ENCODE measurements at places on chromosomes 12 and 14.
A peak's percentile ranks its signal among the peaks of the same experiment; 100 is the strongest.

DNA sequence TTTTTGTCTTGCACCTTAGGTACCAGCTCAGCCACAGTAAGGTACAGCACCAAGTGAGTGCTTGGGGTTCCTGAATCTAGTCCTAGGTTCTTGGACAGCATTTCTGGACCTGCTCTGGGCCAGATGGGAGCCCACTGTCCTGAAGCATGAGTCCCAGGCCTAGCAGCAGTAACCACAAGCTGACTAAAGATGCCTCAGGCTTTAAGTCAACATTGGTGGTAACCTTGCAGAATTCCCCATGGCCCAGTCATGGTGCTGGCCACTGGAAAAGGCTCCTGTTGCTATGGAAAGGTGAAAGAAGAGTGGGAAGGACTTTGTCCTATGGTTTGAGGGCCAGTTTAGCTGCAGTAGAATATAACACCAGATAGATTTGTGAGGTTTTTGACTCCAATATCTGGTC, 86.9 kb upstream of the CLEC14A start:
- DNase-seq, result no peak

DNA sequence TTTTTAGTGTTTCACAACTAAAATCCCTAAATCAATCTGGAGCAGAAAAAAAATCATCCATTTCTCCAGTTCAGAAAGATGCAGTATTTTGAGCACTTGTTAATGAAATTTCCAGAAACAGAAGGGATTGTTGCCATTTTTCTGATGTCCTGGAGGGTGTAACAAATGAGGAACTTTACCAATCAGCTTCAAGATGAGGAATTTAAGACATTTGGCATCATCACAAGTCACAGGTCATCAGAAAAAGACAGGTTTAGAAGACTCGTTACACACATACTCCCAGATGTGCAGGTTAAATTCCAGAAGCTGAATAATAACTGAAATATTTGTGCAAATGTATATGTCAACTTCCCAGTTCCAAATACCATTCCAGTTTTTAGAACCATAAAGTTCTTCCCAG, 482 bp upstream of the PSMC1 start:
- no peak for DNase-seq

GRCh38 chr12:96590970-96591369, 101.6 kb downstream of the CFAP54 start:
- DNase-seq, result no peak

DNA sequence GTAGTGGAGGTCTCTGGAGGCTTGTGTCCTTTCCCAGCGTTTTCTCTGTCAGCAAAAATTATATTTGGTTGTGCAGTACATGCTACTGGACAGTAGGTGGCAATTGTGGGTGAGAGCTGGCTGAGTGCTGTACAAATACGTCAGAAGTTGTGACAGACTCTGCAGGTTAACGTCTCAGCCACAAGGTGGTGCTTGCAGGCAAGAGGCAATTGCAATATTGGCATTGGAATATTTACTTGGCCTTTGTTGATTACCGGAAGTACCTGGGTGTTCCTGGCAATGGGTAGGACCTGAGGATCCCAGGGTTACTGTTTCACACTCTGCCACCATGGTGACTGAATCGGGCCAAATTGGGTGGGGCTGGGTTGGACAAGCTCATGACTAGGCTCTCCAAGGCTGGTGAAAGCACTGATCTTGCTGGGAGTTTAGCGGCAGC, 333.9 kb upstream of the LMO3 start:
- DNase-seq, result no peak

DNA sequence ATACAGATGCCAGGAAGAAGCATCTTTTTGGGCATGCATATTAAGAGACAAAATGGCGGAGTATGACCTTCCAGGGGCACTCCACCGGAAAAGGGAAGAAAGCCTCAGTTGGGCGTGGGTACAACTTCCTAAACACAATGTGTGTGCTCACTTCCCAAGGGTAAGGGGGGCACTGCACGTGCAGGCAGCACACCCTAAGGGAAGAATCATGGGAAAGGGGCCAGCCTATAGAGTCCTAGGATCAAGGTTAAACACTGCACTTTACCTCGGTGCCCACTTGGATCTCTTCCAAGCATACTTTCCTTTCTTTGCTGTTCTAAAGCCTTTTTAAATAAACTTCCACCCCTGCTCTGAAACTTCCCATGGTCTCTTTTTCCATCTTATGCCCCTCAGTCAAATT, 14.8 kb downstream of the OR6J1 start:
- DNase-seq, result no peak

DNA sequence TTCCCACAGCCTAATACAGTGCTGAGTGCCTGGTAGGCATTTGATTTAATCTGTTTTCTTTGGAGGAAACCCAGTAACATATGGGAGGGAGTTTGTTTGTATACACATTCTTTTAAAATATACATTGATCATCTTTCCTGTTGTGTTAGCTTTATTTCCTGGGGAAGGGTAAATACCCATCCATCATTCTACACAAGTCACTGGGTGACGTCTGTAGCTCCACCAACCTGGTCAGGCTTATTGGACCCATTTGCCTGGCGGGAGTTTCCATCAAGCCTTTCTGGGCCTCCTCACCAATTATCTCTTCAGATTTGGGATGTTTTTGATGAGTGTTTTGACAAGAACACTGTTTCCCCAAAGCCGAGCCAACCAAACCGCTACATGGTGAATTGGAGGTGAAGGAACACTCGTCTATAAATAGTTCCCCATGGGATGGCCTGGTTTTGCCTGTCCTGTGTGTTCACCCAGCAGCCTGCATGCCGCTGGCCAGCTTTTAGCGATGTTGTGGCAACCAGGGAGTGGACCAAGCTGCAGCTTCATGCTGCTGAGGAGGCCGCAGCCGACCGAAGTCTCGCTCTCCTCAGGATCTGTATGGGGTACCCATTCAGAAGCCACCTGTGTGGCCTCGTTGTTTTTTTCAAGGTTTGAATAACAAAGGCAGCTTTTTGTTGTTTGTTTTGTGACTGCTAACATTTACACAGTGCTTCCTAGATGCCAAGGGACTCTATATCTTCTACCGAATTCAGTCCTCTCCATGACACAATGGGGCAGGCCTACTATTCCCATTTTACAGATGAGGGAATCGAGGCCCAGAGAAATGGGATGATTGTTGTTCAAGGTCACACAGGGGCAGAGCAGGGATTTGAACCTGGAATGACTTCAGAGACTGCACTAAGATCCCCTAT, 22.6 kb downstream of the PLXNC1 start:
- DNase-seq, result no peak

- no peak for DNase-seq
Observed at GRCh38 chr12:76003355-76003638, 28.3 kb downstream of the PHLDA1 start.

GRCh38 chr12:107760207-107760808, 629 bp downstream of the PRDM4 start:
- DNase-seq, result no peak

- no peak for DNase-seq
Observed at GRCh38 chr12:8697476-8698131, at the start of gene RIMKLB. TSS of gene RIMKLB (plus strand) at chr12:8697991. CDS start at chr12:8713867, 15,876 bp downstream.

DNA sequence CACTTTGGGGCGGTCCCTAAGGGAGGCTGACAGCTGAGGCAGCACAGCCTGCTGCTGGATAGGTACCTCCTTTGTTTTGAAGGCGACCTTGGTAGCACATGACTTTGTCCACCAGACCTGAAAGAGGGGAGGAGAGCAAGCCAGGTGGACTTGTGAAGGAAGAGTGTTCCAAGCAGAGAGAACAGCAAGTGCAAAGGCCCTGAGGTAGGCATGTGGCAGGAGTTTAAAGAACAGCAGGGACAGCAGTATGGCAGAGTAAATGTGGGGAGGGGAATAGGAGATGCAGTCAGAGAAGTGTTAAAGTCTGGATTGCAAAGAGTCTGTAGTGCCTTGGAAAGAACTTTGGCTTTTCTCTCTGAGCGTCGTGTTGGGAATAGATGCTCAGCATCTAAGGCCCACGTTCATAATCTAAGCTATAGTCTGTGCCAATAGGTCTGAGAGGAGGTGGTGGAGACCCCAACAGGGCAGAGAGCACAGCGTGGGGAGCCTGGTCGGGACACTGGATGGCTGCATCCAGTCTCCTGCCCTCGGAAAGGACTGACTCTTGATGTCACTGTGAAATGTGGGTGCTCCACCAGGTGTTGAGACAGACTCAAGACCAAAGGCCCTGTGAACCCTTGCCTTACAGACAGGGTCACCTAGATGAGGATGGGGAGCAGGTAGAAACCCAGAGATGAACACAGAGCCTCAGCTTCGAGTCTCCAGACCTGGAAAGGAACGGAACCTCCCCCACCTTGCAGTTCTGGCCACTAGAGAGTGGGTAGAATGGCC, 242.1 kb upstream of the PWP1 start:
- DNase-seq, result no peak

- DNase-seq, result no peak
Observed at GRCh38 chr12:22525426-22525825, 18.9 kb downstream of the C2CD5 start.

- no peak for DNase-seq
Observed at GRCh38 chr14:54450535-54450934, 9.4 kb upstream of the CNIH1 start.

DNA sequence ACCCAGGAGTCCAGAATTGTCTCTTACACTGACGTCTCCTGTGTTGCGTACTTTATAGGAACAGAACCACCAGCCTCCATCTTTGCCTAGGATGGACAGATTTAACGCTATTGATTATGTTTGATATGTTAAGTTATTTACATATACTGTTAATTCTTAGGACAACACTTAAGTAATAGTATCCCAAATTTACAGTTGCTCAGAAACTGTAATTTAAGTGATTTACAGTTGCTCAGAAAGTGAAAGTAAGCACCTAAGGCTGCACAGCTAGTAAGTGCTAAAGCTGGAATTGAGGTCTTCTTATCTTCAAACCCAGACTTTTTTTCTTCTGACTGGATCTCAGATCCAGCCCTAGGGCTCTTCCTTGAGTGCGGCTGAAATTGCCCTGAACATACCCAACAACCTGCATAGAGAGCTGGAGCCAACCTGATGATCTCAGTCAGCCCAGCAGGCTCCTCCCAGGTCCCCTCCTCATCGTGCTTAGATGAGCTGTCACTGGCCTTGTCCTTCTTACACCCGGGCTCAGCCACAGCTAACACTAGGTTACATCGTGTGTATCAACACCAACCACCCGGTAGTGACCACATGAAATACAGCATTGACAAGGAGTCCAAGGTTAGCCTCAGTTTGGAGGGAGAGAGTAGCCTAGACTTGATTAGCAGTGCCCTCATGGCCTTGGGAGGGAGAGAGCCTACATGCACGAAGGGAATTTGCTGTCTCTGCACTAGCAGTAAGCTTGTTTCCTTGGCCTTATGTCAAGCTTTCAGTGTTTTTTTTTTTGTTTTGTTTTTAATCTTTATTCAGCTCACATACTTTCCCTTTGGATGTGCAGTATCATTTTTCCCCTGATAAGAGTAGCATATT, 111.1 kb upstream of the ARHGAP5 start:
- no peak for DNase-seq

- no peak for DNase-seq
Observed at GRCh38 chr12:99043319-99043914, 398.3 kb downstream of the APAF1 start.

DNA sequence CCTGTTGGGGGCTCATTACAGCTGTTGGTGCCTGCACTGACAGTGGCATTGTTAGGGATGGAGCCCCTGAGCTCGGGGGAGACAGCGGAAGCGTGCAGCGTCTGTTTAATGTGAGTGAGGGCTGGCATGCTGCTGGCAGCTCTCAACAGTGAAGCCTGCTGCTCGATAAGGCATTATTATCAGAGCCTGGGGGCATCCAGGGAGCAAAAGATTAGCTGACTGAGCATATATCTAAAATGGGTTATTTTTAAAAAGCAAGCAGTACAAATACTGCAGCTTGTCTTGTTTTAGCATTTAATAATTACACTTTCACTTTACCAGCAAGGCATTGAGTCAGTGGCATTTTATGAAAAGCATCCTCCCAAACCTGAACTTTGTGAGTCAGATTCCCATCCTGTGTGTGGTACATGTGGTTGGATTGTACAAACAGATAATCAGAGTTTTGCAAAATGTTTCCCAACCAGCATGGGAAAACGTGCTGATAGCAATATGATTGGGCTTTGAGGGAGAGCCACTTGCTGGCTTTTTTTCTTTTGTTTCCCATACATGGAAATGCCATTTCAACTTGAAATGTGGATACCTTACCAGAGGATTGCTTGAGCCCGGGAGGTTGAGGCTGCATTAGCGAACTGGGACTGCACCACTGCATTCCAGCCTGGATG, 150.8 kb downstream of the PRKCH start:
- DNase-seq, result peak; percentile 86

All from vagina (tissue), 2 donors.